ENCODE measurements at places on chromosomes 1 and 21.

DNA sequence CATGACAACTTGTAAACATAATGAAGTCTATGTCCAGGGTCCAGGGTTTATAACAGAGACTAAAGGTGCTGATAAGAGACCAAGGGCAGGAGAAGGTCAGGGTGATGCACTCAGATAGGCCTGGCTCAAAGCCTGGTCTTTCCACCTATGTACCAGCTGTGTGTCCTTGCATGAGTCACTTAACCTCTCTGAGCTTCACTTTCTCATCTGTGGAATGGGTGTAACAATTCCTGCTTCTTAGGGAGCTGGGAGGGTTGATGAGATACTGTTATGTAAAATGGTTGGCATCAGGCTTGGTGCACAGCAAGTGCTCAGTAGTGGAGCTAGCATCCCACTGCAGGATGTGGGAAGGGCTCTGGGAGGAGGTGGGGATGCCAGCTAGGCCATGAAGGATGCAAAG lies 143.7 kb upstream of the CSF3R start:
- no peak overlapping the region for H3K27ac ChIP-seq
- no peaks in the 10 kb centered on the region for H3K27me3 ChIP-seq
- DNase-seq: no peak
- no peaks in the 10 kb centered on the region for H3K4me1 ChIP-seq
- H3K4me3 ChIP-seq: no peak overlapping the region

GRCh38 chr1:25834894-25835293 lies 15.1 kb downstream of the MTFR1L start:
- peak overlapping the region; percentile 24 for H3K27ac ChIP-seq
- DNase-seq: no peak

DNA sequence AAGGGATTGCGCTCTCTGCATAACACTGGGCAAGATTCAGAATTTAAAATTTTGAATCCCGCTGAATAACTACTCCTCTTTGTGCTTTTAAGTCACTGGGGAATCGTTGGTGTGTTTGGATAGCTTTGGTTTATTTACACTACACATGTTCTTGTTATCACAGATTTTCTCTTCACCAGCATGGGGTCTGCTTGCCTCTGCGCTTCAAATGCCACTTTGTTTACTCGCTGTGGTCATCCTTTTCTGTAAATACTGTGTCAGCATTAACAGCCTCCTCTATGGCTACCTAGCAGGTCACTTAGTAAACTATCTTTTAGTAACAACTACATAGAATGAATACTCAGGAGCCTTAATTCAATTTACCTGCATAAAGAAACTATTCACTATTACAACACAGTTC lies 14.4 kb upstream of the KCNH1 start:
- peaks cover 6% of the 10 kb centered on the region for H3K4me1 ChIP-seq
- no peak for DNase-seq
- no peak overlapping the region for H3K4me3 ChIP-seq
- peaks cover 3% of the 10 kb centered on the region for H3K36me3 ChIP-seq

DNA sequence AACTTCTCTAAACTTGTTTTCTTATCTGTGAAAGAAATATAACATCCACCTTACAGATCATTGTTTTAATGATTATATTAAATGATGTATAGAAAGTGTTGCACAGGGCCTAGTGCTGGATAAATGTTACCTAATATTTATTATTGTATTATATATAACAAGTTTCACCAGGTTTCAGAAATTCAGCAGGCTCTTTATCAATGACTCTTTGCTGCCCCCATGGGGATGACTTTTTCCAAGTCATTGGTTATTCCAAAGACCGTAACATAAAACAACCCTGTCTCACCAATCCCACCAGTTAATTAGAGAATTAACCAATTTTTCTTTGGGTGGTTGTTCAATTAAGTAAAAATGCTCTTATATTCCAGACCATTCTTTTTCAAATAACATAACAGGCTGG lies 7.3 kb upstream of the DEDD start:
- H3K27me3 ChIP-seq: no peaks in the 10 kb centered on the region
- no peak for DNase-seq
- no peaks in the 10 kb centered on the region for H3K4me1 ChIP-seq
- H3K27ac ChIP-seq: no peak overlapping the region
- peaks cover 2% of the 10 kb centered on the region for H3K36me3 ChIP-seq
- no peak overlapping the region for H3K4me3 ChIP-seq

DNA sequence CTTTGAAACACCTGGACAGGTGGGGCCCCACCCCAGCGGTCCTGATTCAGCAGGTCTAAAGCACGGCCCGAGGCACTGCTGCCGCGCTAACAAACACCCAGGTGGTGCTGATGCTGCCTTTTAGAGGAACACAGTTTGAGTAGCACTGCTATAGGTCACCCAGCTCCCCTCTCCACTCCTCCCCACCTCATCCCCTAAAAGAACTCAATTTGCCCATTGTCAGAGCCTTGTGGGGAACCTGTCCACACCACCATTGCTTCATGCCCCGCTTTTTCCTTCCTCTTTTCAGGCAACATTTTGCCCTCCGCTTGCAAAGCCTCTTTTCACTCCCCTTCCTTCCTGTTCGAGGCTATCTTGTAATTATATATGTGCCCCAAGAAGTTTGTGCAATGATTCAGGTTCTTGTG lies 26.2 kb upstream of the PADI4 start:
- H3K27ac ChIP-seq: no peak overlapping the region
- H3K4me1 ChIP-seq: peaks cover 21% of the 10 kb centered on the region
- no peak for DNase-seq
- H3K4me3 ChIP-seq: no peak overlapping the region
- H3K27me3 ChIP-seq: no peaks in the 10 kb centered on the region

DNA sequence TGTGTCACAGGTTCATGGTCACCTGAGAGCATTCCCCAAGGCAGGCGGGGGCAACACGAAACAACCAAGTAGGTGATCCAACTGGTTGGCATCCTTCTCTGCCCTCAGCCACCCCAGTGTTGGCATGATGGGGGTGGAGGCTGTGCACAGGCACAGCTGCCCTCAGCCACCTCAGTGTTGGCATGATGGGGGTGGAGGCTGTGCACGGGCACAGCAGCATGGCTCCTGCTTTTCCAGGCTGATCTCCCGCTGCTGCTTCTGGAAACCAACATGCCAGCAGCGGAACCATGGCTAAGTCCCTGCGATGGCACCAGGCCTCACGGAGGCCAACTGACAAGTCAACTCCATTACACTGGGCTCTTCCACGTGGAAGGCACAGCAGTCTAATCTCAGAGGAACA lies 447.8 kb downstream of the PTPRU start:
- no peak overlapping the region for H3K4me3 ChIP-seq
- H3K36me3 ChIP-seq: no peaks in the 10 kb centered on the region
- peak; percentile 66 for DNase-seq
- peaks cover 14% of the 10 kb centered on the region for H3K4me1 ChIP-seq

DNA sequence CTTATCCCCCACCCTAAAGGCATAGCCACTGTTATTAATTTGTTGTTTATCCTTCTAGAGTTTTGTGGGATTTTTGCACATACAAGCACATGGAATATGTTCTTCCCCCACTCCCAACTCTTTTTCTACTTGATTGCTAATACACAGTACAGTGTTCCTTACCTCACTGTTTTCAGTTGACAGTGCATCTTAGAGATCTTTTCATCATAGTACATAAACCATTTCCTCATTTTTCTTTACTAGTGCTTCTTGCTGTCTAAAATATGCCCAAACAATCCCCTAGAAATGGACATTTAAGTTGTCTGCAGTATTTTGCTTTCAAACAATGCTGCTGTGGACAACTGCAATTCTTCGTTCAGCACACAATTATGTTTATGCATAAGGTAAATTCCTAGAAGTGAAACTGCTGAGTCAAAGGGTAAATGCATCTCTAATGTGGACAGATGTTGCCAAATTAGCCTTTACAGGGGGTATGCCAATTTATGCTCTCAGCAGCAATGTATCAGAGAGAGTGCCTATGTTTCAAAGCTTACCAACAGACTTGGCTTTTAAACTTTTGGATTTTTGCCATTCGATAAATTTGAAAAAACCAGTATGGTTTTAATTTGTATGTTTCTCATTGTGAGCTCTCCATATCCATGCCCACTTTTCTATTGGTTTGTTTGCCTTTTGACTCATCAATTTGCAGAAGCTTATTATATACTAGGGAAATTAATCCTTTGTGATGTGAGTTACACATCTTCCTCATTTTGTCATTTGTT lies 132.6 kb downstream of the MRPS6 start:
- H3K27me3 ChIP-seq: no peaks in the 10 kb centered on the region
- H3K27ac ChIP-seq: peak overlapping the region; percentile 72
- DNase-seq: no peak
- H3K4me1 ChIP-seq: peaks cover 57% of the 10 kb centered on the region
- peaks cover 2% of the 10 kb centered on the region for H3K36me3 ChIP-seq

DNA sequence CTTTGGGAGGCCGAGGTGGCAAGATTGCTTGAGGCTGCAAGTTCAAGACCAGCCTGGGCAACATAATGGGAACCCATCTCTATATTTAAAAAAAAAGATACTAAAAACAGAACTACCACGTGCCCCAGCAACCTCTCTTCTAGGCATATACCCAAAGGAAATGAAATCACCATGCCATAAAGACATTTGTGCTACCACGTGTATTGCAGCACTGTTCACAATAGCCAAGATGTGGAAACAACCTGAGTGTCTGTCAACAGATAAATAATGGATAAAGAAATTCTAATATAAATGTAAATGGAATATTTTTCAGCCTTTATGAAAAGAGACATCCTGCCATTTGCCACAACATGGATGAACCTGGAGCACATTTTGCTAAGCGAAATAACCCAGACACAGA lies 128.6 kb downstream of the PCNX2 start:
- H3K27ac ChIP-seq: no peak overlapping the region
- no peak overlapping the region for H3K4me3 ChIP-seq
- peaks cover 33% of the 10 kb centered on the region for H3K36me3 ChIP-seq
- H3K27me3 ChIP-seq: no peaks in the 10 kb centered on the region
- no peak for DNase-seq

- no peak overlapping the region for H3K4me3 ChIP-seq
- H3K4me1 ChIP-seq: peaks cover 42% of the 10 kb centered on the region
- no peak for DNase-seq
- no peaks in the 10 kb centered on the region for H3K27me3 ChIP-seq
Observed at GRCh38 chr1:15020943-15021745, 132.4 kb upstream of the TMEM51 start.

GRCh38 chr21:25326181-25326580 lies 281.1 kb downstream of the MRPL39 start:
- H3K27me3 ChIP-seq: no peaks in the 10 kb centered on the region
- H3K4me3 ChIP-seq: no peak overlapping the region
- no peak overlapping the region for H3K27ac ChIP-seq
- no peak for DNase-seq

GRCh38 chr1:28099050-28099769 lies 10.8 kb upstream of the EYA3 start:
- no peaks in the 10 kb centered on the region for H3K36me3 ChIP-seq
- peak; percentile 40 for DNase-seq
- peaks cover 13% of the 10 kb centered on the region for H3K27me3 ChIP-seq
- H3K4me3 ChIP-seq: no peak overlapping the region
- H3K4me1 ChIP-seq: no peaks in the 10 kb centered on the region

GRCh38 chr1:95207223-95207935 lies 26.6 kb upstream of the RWDD3 start:
- peaks cover 40% of the 10 kb centered on the region for H3K27me3 ChIP-seq
- H3K36me3 ChIP-seq: no peaks in the 10 kb centered on the region
- no peak for DNase-seq
- no peaks in the 10 kb centered on the region for H3K4me1 ChIP-seq
- no peak overlapping the region for H3K4me3 ChIP-seq

DNA sequence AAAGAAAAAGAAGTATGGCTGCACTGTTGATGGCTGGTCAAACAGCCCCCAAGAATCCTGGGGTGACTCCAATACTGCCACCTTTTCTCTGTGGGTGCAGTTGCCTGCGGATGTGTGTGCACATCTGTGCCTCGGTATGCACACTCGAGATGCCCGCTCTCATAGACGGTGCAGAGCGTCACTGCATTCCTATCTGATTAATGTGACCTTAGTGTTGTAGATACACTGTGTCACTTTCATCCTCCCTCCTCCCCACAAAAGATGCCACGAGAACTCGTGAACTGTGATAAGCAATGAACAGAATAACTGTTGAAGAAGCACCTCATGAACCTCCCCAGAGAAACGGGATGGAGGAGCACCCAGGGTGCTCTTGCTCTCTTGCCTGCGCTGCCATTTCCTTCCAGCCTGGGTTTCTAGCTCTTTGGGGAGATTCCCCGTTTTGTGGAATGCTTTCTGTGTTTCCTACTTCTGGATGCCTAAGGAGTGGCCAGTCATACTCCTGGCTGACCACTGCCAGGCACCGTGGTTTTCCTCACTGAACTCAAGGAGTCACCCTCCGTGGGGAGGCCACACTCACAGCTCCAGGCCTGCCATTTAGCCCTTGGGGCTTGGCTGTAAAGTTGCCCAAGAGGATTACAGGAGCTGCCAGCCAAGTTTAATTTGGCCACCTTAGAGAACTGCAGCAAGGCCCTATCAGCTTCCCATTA lies 32.0 kb downstream of the NTPCR start:
- H3K27ac ChIP-seq: no peak overlapping the region
- no peaks in the 10 kb centered on the region for H3K27me3 ChIP-seq
- H3K36me3 ChIP-seq: peaks cover 13% of the 10 kb centered on the region
- no peak overlapping the region for H3K4me3 ChIP-seq

GRCh38 chr1:40773748-40774265 lies 9.8 kb upstream of the KCNQ4 start:
- no peak overlapping the region for H3K27ac ChIP-seq
- H3K4me1 ChIP-seq: peaks cover 26% of the 10 kb centered on the region
- peaks cover 41% of the 10 kb centered on the region for H3K36me3 ChIP-seq
- no peaks in the 10 kb centered on the region for H3K27me3 ChIP-seq
- no peak for DNase-seq

GRCh38 chr1:188355082-188355481 lies 1526.3 kb downstream of the PLA2G4A start:
- H3K36me3 ChIP-seq: peaks cover 2% of the 10 kb centered on the region
- no peak overlapping the region for H3K27ac ChIP-seq
- DNase-seq: no peak
- no peak overlapping the region for H3K4me3 ChIP-seq

DNA sequence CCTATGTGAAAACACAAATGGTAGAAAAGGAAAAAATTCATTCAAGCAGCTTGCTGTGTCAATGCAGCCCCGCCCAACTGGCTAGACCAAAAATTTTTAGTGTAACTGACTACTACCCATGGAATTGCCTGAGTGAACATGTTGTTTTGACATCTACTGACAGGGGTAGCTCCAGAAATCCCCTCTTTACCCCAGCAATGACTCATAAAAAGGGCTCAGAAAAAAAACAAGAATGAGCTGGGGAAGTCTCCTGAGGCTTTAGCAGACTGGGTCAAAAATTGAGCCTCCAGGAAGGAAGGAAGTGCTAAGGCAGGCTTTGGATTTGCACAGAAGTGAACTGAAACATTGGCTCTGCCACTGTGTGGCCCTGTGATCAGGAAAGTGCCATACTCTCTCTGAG lies 24.4 kb upstream of the FGGY start:
- DNase-seq: no peak
- H3K36me3 ChIP-seq: no peaks in the 10 kb centered on the region
- H3K4me3 ChIP-seq: no peak overlapping the region

GRCh38 chr1:111116496-111116895 lies 23.4 kb downstream of the DRAM2 start:
- H3K4me3 ChIP-seq: no peak overlapping the region
- H3K36me3 ChIP-seq: peaks cover 50% of the 10 kb centered on the region
- H3K27ac ChIP-seq: no peak overlapping the region
- no peak for DNase-seq
- H3K4me1 ChIP-seq: no peaks in the 10 kb centered on the region

GRCh38 chr21:15210235-15210678 lies 145.5 kb upstream of the NRIP1 start:
- H3K4me3 ChIP-seq: no peak overlapping the region
- H3K27me3 ChIP-seq: no peaks in the 10 kb centered on the region
- DNase-seq: no peak

- DNase-seq: no peak
- H3K36me3 ChIP-seq: no peaks in the 10 kb centered on the region
- no peaks in the 10 kb centered on the region for H3K4me1 ChIP-seq
- peaks cover 14% of the 10 kb centered on the region for H3K27me3 ChIP-seq
Observed at GRCh38 chr1:232696466-232696865, 66.5 kb upstream of the SIPA1L2 start.

Measured in osteocyte (in vitro differentiated cells).